Left ventricle myocardium inferior (tissue), 1 donor: ENCODE measurements at places on chromosomes 2 and 18. TPM values are rescaled to one million over a fixed set of nuclear protein-coding genes. Genes with fewer than 3 reads are reported as not detected.

Gene PSMA8
- total RNA-seq: not detected

Gene FER1L5
- 0.05 TPM for total RNA-seq

Gene PLCL1
- 78.6 TPM for total RNA-seq

Gene PRKAG3
- total RNA-seq: 0.14 TPM

Gene SCN9A
- total RNA-seq: 1.4 TPM

Gene PIGN
- 19.7 TPM for total RNA-seq

Gene COPS9
- 190 TPM for total RNA-seq

Gene DCDC2C
- not detected for total RNA-seq

Gene ALPG
- not detected for total RNA-seq

Gene HOXD12
- total RNA-seq: not detected

Gene KLHL41
- 163 TPM for total RNA-seq

Gene TEX44
- not detected for total RNA-seq

Gene ANKRD30BL
- total RNA-seq: not detected

Gene CDCA7
- total RNA-seq: 0.96 TPM

Gene MYO7B
- 0.44 TPM for total RNA-seq

DNA sequence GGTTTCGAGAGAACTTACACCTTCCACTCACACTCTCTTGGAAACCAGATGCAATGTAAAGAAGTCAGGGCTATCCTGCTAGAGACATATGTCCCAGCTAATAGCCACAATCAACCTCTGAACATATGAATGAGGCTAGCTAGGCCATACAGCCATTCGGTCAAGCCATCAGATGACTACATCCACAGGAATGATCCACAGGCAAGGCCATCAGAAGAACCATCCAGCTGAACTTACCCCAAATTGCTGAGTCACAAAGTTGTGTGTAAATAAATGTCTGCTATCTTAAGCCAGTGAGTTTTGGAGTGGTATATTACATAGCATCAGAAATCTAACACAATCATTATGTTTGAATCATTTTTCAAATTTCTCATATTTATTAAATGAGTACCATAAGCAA lies 5.2 kb upstream of the SPAST start:
- DNase-seq: no peak

GRCh38 chr2:223635080-223635479 lies 32.9 kb upstream of the SCG2 start:
- DNase-seq: no peak

- DNase-seq: peak; percentile 26
Measured at GRCh38 chr2:121287146-121287798, 2.3 kb upstream of the TFCP2L1 start.

- DNase-seq: no peak
Measured at GRCh38 chr2:70496819-70497218, 56.8 kb downstream of the TGFA start.

GRCh38 chr2:129297430-129297829 lies 682.0 kb upstream of the RAB6C start:
- no peak for DNase-seq

DNA sequence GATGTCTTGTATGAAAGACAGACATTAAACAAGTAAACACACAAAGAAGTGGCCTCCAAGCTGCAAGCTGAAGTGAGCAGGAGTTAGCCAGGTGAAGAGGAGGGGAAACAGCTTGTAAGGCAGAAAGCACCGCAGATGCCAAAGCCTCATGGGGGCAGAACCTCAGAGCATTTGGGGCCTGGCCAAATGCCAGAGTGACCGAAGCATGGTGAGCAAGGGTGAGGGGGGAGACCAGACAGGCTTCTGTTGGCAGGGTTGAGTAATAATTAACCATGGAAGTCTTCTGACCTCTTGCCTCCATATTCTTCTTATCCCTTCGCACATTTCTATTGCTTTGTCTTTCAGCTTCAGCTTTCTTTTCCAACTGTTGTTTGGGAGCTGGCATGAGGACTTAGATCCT lies 5.6 kb downstream of the QPCT start:
- DNase-seq: no peak

GRCh38 chr2:44424211-44424610 lies 62.5 kb downstream of the CAMKMT start:
- no peak for DNase-seq

- peak; percentile 70 for DNase-seq
Measured at GRCh38 chr2:109351164-109351756, 222.3 kb downstream of the SH3RF3 start.

DNA sequence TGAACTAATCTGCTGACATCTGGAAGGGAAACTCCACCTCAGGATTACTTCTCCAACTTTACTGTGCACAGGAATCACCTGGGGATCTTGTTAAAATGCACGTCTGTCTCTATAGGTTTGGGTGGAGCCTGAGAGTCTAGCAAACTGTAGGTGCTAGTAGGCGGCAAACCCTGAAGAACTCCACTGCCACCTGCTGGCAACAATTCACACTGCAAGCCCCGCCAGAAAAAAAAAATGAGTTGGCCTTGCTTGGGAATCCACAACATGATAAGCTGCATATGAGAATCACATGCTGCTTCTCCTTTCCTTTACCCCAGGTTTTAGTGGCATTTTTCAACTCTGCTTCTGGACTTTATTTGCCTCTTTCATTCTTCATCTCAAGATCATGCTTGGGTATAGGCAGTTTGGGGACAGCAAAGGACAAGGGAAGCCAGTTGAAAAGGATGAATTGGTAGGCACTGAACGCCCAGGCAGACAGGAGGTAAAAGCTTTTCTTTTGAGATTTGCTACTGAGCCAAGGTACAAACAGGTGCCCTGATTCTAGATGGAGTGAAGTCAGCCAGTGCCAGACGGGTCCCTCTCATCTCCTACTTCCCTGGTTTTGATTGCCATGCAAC lies 88.8 kb downstream of the VIT start:
- peak; percentile 27 for DNase-seq

GRCh38 chr2:157087373-157088002 lies 170.0 kb upstream of the GALNT5 start:
- DNase-seq: peak; percentile 30

DNA sequence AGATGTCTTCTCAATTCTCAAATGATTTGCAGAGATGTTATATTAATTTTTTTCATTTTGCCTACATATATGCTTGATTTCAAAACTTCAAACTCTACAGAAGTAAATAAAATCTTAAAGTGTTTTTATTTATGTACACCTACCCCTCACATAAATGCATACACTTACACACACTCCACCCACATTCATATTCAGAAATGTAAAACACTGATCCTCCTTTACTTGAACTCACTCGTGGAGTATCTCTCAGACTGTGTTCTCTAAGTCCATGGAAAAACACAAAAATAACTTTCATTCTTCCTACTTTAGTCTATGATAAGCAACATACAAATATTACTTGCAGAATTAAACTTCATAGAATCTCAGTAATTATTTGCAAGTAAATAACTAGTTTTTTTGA lies 209.1 kb upstream of the RBMS1 start:
- no peak for DNase-seq

GRCh38 chr2:41932241-41933045 lies 115.4 kb upstream of the PKDCC start:
- peak; percentile 88 for DNase-seq

DNA sequence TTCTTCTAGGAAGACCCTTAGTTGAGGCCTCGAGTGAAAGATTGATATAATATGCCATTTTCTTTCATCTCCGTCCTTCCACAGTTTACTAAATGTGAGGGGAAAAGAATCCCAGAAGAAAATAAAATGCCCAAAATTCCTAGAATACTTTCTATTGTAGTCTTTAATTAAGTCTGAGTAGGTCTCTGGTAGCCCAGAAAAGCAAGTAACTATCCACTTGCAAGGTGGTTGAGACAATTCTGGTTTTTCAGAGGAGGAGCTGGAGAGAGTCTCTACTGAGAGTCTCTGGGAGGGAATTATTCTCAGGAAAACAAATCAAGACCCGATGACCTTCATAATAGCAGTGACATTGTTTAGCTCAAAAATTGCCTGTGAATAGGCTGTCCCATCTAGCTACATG lies 63.9 kb upstream of the TTC39C start:
- no peak for DNase-seq

DNA sequence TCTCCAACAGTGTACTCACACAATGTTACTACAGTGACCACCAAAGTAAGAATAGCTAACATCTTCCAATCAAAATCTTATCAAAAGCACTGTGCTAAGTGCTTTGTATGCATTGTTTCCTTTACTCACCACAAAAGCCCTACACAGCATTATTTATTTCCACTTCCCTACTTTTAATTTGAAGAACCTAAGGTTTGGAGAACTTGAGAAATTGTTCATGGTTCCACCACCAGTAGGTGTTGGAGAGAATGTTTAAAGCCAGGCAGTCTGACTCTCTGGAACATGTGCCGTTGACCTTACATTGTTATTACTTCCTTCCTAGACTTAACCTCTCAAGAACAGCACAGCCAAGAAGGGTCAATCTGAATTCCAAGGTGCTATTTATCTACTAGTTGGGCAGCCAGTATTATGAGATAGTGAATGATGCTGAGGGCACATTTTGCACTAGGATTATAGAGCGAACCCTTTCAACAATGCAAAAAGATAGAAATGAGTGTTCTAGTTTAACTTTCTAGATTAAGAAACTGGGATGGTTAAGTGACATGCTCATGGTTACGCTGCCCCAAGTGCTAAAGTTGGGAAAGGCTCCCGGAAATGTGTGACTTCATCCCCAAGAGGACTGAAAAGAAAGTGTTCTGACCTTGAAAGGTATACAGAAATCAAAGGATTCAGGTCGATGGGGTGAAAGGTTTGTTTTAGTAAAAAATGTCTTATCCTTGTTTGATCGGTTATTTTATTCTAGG lies 55.2 kb upstream of the FAM136A start:
- no peak for DNase-seq

DNA sequence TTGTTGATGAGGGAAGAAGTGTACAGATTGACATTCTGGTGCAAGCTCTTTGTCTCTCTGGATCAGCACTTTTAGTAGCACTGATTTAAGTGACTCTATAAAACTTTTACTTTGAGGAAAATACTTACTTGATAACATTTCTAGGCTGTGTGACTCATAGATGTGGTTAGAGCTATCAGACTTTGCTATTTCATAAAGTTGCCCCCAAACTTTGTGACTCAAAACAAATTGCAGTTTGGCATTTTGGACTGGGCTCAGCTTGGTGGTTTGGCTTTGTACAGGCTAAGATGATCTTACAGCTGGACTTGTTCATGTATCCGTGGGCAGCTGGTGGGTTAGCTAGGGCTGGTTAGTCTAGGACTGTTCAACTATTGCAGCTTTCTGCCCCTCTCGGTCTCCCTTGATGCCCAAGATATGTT lies 42.1 kb upstream of the GLS start:
- DNase-seq: no peak

GRCh38 chr18:24762511-24762910 lies 302.1 kb downstream of the HRH4 start:
- no peak for DNase-seq

- DNase-seq: no peak
Measured at GRCh38 chr2:2580341-2580740, 249.3 kb upstream of the MYT1L start.

DNA sequence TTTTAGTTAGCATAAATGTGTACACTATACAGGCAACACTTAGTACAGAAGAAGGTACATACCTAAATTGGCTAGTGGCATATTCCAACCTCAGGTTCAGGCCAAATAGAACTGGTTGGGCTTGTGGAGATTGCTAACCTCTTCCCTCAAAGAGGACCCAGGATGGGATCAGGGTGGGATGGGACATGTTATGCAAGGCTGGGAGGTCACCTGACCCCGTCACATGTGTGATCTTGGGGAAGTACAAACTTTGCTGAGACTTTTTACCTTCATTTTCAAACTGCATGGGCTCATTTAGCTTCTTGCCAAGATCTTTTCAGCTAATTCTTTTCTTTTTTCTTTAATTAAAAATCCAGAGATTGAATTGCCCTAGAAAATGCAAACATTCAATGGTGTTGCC lies 36.9 kb downstream of the TMEM17 start:
- DNase-seq: no peak

DNA sequence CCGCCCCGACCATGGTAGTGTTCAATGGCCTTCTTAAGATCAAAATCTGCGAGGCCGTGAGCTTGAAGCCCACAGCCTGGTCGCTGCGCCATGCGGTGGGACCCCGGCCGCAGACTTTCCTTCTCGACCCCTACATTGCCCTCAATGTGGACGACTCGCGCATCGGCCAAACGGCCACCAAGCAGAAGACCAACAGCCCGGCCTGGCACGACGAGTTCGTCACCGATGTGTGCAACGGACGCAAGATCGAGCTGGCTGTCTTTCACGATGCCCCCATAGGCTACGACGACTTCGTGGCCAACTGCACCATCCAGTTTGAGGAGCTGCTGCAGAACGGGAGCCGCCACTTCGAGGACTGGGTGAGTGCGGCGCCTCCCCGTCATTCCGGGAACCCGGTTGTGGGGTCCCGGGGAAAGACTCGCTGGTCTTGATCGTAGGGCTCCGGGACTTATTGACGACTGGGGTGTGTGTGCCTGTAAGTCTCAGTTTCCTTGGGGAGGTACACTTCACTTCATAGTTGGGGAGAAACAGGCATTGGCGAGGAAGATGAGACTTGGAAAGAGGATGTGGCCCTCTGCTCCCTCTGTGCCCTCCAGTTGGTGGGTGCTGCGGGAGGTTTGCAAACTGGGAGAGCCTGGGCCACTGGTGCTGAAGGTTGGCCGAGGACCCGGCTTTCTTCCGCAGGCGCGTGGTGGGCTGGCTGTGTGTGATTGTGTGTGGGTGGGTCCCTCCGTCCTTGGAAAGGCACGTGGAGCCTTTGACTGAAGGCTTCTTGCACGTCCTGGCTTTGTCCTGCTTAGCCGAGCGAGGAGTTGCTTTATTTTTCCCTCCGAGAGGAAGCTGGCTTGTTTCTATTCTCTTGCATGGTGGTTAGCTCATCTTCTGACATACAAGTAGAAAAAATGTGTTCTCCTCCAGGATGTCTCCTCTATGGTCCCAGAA lies 886 bp downstream of the PRKCE start:
- DNase-seq: peak; percentile 49

- no peak for DNase-seq
Measured at GRCh38 chr2:119592436-119592835, 48.2 kb downstream of the CFAP221 start.

GRCh38 chr18:24168496-24168895 lies 29.6 kb downstream of the CABYR start:
- DNase-seq: no peak

DNA sequence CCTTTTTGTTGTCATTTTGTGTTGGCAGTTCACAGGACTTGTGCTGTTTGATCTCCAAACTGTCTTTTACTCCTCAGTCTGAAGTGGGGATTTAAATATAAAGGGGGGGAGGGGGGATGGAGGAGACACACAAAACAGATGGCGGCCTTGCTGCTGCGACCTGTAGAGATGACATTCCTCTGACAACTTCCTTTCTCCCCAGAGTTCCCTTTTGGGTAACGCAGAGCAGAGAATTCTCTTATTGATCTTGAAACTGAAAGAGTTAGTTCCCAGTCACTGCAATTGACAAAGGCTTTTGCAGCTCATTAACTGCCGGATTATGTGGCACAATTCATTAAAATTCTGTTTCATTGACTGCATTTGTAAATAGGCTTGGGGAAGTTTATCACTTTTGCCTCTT lies 279.3 kb downstream of the TSN start:
- DNase-seq: no peak

DNA sequence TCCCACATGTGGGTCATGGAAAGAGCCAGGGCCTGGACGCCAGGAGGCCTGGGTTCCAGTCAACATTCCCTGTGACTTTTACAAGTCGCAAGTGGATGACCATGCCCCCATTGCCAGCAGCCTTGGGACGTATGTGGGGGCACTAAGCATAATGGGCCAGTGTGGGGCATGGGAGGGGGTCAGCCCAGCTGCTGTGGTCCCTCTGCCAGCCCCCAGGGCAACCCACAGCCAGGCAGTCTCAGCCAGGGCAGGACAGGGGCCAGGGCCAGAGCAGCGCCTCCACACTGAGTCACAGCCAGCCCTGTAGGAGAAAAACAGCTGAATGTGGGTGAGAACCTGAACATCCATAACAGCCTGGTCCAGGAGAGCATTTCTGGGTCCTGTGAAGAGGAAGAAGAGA lies 173.2 kb downstream of the GFPT1 start:
- no peak for DNase-seq

- no peak for DNase-seq
Measured at GRCh38 chr18:6397931-6398566, 16.7 kb downstream of the L3MBTL4 start.
